Activated naive CD4-positive, alpha-beta T cell treated with anti-CD3 and anti-CD28 coated beads, Interleukin-2, amount 10 ng/mL, durations not matched to agents 7 days and 5 days (primary cell): ENCODE measurements at places on chromosomes 5 and 9.

DNA sequence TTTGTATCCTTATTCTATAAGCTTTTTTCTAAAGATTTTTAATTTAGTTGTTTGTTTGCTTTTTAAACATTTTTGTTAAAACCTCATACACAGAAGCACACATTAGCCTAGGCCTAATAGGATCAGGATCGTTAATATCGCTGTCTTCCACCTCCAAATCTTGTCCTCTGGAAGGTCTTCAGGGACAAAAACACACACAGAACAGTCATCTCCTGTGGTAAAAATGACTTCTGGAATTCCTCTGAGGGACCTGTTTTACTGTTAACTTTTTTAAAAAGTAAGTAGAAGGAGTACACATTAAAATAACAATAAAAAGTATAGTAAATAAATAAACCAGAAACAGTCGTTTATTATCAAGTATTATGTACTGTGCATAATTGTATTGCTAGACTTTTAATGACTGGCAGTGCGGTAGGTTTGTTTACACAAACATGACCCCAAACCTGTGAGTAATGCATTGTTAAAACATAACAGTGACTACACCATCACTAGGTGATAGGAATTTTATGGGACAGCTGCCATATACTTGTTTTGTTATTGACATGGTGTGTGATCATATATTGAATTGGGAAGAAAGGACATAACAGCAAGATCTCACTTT is 109.6 kb downstream of the ZCCHC7 start:
- DNase-seq = no peak

DNA sequence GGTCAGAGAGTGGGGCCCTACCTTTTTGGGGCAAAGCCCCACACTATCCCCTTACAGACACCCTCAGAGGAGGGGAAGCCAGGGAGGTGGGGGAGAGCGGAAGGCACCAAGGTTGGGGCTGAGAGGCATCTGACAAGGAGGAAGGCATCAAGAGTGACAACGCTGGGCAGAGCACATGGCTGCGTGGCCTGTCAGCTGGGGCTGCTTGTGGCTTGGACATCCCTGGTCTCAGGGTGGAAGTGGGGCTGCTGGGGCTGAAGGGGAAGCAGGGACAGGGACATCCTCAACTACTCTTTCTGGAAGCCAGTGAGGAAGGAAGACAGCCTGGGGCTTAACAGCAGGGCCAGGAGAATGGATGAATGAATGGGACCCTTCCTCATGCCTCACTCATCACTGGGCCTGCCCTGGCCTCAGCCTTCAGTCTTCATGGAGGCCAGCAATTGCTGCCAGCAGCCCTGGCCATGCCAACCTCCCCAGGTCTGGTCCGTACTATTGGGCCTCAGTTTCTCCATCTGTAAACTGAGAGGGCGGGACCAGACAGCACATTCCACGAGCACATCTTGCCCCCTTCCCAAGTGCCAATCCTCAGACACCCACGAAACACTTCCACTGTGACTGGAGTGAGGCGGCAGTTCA is 993 bp upstream of the RALGDS start:
- DNase-seq = no peak

- no peak for DNase-seq
Measured at GRCh38 chr5:148841519-148841918, 15.1 kb downstream of the ADRB2 start.

DNA sequence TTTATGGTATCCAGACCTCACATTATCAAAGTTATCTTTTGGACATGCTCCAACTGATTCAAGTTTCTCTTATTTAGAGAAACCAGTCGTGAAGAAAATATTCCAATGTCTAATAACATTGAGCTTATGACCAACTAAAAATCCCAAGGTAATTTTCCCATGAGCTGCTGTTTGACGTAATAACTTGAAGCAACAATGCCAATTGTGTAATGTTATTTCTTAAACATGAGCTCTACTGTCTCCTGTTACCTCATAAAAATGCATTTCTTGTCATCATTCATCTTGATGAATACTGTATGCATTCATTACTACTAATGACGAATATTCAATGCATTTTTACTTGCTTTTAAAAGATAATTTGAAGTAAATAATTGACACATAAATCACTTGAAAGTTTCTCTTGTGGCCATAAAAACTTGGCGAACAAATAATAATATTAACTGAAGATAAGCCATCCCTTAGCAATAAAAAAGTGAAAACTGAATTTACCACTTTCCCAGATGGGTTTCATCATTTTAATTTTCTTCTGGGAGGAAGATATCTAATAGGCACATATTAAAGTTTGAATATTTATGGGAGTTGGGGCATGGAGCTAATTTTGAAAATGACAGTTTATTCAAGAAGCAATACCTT is 424 bp upstream of the MARCOL start:
- no peak for DNase-seq

DNA sequence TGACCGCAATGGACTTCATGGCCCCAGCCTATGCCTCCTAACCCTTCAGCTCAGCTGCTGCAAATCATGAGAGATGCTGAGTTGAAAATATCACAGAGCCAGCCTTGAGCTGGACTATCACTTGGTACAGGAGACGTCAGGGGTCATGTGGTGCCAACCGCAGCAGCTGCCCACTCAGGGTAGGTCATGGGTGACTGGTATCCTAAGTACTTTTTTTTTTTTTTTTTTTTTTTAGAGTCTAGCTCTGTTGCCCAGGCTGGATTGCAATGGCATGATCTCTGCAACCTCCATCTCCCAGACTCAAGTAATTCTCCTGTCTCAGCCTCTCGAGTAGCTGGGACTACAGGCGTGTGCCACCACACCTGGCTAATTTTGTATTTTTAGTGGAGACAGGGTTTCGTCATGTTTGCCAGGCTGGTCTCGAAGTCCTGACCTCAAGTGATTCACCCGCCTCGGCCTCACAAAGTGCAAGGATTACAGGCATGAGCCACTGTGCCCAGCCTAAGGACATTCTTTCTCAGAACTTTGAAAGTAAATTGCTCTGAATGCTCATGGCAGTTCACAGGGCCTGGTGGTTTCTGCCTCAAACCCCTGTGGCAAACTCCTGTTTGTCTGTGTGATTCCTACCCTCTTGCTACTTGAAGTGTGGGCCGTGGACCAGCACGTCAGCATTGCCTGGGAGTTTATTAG is 21.3 kb downstream of the WWC1 start:
- DNase-seq = no peak

DNA sequence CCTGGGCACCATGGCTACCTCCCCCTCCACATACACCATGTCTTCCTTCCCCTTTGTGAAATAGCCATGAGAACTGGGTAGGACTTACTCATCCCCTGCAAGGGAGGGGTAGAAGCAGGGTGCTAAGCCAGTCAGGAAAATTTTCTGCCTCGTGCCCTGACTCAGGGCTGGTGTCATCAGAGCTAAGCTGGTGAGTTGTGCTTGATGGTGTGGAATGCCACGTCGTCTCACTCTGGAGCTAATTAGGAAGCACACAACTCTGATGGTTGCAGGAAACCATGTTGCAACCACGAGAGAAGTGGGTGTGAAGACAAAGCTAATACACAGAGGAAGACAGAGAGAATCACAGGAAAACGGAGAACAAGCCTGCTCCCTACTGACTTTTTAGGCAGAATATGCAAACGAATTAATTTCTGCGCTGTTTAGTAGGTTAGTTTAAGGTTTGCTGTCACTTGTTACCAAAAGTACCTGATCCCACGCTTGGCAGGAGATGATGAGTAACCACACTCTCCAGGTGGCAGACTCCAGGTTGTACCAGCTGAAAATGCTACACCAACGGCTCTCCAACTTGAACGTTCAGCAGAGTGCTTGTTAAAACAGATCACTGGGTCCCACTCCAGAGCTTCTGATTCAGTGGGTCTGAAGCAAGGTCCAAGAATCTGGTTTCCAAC is 54.5 kb downstream of the STK10 start:
- no peak for DNase-seq

GRCh38 chr9:119333507-119334229 is 35.6 kb downstream of the BRINP1 start:
- no peak for DNase-seq

DNA sequence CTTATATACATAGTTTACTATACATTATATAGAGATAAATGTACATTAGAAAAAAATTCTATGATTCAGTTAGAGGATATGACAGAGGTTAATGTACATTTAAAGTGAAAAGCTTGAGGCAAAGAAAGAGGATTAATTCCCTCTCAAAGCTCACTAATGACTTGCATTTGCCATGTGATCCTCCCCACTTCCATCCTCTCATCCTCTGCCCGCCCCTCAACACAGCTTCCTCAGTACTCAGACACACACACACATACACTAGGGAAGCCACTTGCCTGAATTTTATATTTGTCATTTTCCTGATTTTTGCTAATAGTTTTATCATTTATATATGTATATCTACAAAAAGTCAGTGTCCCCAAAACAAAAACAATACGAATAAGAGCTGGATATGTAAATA is 764.5 kb downstream of the EFNA5 start:
- DNase-seq = no peak

DNA sequence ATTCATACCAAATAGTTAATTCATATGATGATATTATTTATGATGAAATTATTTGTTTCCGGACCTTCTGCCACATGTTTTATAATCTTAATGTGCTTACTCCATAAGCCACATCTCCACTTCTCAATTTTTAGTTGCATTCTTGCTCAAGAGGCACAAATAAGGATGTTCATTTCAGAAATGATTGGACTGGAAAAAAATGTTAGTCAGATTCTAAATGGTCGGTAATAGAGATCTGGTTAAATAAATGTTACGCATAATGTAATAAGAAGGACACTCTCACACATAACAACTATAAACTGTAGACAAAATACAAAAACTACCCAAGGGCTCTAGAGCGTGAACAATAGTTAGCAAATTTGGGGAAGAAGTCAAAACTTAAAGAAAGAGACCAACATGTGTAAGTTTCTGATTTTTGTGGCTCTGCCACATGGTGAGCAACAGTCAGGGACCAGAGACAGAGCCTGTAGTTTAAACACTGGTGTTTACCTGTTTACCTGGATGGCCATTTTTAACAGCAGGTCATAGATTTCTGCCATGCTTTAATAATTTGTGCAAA is 554.3 kb upstream of the CLINT1 start:
- DNase-seq = no peak

DNA sequence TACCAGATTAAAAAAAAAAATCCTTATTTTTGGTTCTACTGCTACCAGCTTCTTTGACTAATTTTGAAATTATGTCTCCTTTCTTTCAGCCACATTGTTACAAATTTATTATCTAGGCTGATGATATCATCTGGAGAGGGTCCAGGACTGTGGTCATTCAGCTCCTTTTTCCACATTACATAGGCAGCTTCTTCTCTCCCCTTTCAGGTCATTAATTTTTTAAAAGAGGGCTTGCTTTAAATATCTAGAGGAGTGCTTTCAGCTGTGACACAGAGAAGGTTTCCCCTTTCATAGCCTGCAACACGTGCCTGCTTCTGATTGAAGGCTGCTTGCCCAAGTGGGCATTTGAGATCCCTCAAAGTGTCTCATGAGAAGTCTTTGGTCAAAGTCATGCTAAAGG is 155.7 kb upstream of the PAPPA start:
- DNase-seq = no peak

GRCh38 chr5:16464664-16465543 is 696 bp downstream of the ZNF622 start:
- no peak for DNase-seq

DNA sequence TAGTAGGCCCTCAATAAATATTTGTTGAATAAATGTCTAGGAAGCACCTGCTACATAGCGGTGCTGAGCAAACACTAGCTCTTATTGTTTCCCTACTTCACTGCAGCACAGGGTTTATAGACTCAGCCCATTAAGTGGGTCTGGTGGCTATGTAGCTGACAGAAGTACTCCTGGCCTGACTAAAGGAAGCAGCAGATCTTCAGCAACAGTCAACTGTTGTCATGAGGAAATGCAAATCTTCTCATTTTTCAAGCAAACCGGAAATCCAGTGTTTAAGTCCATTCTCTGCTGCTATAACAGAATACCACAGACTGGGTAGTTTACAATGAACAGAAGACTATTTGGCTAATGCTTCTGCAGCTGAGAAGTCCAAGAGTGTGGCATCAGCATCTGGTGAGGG is 2.8 kb upstream of the TEX10 start:
- no peak for DNase-seq

GRCh38 chr9:114016101-114016500 is 62.0 kb downstream of the AMBP start:
- no peak for DNase-seq

GRCh38 chr9:16236882-16237281 is 633.6 kb downstream of the BNC2 start:
- no peak for DNase-seq

DNA sequence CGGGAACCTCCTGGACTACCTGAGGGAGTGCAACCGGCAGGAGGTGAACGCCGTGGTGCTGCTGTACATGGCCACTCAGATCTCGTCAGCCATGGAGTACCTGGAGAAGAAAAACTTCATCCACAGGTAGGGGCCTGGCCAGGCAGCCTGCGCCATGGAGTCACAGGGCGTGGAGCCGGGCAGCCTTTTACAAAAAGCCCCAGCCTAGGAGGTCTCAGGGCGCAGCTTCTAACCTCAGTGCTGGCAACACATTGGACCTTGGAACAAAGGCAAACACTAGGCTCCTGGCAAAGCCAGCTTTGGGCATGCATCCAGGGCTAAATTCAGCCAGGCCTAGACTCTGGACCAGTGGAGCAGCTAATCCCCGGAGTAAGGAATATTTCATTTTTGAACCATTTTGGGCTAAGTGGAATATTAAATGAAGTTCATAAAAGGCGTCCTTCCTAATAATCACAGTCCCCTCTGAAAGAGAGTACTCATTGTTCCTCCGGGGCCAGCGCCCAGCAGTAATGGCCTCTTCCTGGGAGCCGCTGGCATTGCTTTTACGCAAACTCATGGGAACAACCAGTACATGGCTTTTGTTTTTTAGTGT is 23.6 kb downstream of the QRFP start:
- DNase-seq = no peak

GRCh38 chr9:69380811-69381210 is 55.8 kb downstream of the ENTREP1 start:
- no peak for DNase-seq

DNA sequence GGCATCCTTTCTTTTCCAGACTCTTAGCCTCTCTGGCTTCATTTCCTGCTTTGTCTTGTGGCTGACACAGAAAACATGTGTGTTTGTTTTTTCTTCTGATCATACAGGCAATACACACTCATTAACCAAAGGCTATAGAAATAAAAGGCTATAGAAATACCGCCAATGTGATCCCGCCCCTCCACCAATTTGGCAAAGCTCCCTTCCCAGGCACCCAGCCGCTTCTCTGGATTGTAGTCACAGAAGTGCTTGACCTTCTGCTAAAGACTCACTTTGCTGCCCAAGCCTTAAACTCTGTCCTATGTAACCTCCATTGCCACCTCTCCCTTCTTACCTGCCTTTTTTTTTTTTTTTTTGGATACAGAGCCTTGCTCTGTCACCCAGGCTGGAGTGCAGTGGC is 5.3 kb downstream of the TXNDC15 start:
- no peak for DNase-seq

DNA sequence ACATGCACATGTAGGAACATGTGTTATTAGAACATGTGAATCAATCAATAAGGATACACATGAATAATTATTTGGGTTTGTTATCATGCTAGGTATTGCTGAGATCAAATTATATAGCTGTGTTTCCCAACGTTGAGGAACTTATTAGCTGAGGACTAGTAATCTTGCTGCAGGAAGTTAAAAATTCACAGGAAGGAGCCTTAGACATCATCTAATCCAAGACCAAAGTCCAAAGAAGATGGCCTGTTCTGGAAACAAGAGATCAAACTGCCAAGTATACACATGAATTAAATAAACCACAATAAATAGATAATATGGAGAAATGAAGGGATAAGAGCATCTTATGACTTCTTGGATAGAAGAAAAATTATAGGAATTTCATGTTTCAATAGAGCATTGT is 19.9 kb downstream of the POU5F2 start:
- no peak for DNase-seq
